ENCODE measurements at places on chromosomes 2 and 18.

DNA sequence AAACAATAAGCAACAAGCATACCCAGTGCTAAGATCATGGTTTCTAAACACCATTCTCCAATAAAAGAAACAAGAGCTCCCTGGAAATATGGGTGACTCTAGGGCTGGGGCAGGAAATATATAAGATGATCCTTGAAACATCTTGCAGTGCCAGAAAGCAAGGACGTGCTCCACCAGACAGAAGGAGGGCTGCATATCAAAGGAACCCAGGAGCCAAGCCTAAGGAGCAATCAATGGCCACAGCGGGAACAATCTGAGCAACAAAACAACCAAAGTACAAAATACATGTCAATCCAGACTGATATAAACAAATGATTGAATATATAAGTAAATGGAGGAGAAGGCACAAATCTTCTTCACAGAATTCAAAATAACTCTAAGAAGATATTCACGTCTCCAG lies 10.1 kb downstream of the SPIRE1 start:
- DNase-seq, result no peak

GRCh38 chr2:147352264-147353071 lies 492.4 kb upstream of the ACVR2A start:
- DNase-seq, result no peak

DNA sequence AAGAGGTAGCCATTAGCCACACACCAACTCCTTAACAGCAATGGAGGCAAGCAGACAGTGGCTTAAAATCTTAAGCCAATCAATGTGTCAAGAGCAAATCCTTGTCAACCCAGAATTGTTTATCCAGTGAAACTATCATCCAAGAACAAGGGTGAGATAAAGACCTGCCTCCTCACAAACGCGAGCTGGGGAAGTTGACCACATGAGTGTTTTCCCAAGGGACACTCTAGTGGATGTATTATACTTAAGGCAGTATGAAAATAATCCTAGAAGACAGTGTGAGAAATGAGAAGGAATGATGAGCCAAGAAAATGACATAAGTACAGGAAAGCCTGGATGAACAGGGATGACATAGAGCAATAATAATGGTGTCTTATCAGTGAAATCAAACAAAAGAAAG lies 209.6 kb downstream of the TWIST2 start:
- no peak for DNase-seq

DNA sequence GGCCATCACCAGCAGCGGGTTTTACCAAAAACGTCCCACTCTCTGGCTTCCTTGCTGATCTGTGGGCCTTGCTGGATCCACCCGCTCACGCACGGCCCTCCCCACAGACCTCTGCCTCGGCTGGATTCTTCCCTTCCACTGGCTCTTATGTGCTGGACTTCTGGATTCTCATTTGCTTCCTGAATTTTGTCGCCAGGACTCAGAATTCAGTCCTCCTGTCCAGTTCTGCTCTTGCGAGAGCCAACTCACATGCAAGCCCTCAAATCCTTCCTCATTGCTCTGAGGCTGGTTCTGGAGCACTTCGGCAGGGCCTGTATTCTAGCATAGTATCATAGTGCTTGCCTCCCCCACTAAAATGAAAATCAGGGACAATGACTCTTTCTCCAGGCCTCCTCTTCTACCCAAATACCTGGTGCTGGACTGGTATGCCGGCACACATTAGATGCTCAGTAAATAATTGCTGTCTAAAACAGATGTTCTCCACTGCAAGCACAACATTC lies 115.5 kb downstream of the ATL2 start:
- DNase-seq, result no peak

DNA sequence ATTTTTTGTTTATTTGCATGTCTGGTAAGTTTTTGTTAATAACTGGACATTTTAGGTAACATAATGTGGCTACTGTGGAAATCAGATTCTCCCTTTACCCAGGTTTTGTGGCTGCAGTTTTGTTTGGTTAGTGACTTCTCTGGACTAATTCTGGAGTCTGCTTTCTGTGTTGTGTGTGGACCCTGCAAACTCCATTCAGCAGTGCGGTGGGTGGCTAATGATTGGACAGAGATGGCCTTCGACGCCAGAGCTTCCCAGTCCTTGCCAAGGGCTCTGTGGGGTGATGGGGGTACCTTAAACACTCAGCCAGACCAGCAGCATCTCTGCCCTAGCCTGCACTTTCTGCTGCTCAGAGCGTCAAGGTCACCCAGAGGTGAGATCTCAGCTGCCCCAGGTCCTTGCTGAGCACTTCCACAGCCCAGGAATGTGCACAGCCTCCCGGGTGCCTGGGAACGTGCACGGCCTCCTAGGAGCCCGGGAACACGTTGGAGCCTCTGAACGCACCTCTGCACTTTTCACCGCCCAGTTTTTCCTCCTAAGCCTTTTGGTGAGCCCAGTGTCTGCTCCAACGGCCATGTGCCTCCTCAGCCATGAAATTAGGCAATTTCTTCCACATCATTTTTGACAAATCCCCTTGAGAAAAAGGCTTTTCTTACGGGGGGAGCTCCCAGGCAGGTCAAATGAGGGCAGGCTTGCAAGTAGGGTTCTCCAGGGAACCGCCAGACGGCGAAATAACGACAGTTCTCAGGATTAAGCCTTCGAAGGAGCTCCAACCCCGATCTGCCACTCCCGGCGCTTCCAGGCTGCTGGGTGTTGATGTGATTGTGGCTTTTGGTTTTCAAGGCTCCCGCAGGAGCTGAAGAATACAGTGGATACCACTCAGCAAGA lies 35.2 kb upstream of the KLF11 start:
- DNase-seq, result no peak

DNA sequence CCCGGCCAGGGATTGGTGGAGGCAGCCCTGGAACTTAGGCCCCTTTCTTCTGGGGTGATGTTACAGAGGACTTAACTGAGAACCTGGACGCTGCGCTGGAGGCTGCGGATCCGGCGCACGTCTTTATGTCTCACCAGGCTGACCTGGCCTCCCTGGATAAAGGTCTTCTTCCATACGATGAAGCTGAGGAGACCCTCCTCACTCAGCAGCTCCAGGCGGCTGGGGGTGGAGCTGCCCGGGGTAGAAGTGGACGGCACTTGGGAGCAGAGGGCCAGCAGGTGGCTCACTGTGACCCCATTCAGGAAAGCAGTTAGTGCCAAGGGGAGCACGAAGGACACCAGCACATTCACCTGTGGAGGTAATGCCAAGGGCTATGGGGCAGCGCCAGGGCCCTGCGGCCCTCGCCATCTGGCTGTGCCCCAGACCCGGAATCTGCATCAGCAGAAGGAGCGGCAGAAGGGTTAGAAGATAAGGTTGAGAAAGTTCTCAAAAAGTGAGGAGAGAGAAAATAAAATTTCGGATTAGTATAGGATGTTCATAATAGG lies 8.0 kb downstream of the NTSR2 start:
- DNase-seq, result no peak
